ENCODE measurements at places on chromosomes 3 and 15.

- DNase-seq = no peak
Observed at GRCh38 chr3:24155276-24155675, 210.2 kb downstream of the NR1D2 start.

GRCh38 chr3:125281381-125281780 is 68.8 kb upstream of the SLC12A8 start:
- DNase-seq = no peak

DNA sequence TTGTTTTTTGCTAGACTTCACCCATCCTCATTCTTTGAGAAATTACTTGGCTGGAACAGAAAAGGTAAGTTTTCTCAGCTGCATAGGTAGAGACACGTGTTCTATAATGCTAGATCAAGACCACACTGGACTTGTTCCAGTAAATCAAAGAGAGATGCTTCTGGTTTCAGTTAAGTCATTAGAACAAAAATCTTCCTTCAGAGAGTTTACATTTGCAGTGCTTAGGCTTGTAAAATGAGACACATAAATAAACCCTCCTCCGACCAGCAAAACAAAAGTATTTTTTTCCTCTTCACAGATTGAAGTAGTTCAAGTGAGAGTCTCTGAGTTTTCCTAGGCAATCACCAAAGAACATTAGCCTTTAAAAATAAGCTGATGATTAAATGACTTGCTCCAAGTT is 87.3 kb upstream of the PROK2 start:
- DNase-seq = no peak

DNA sequence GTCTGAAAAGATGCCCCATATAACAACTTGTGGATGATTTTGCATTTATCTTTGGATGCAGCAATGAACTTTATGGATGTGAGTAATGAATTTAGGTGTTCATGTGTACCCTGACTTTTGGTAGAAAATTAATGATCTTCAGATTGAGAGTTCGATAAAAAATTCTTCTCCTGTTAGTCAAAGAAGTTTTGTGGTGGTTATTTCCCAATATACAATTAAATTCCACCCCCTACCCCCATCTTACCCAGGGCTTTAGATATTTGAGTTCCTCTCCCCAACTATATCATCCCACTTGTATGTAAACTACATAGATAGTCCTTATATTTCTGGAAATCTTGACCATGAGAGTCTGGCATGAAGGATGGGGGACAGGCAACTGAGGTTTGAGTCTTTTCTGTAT is 126.1 kb upstream of the ALDH1A3 start:
- DNase-seq = no peak

DNA sequence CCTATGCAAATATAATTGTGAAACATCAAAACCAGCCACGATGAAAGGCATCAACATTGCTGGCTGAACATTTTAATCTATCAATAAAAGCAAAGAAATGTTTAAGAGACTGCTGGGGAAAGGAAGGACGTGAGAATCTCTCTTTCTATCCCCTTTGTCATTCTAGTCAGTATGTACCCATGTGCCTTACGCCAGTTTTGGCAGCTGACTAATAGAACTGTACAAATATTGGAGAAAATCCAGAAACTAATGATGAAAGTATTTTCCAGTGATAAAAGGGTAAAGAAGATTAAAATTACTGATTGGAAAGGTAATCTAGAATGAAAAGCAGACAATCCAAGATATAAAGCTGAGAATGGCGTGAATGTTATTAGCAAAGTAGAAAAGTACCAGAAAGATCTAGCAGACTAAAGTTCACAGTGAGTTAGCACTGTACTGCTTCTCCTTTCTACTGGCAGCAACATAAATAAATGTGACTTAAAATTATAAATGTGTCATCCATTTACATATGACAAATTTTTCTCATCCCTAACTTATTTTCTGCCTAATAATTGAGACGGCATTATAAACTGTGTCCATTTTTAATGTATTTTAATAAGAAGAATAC is 401.9 kb upstream of the CNTN4 start:
- DNase-seq = no peak

- DNase-seq = no peak
Observed at GRCh38 chr15:62497356-62497755, 332.3 kb upstream of the C2CD4B start.

DNA sequence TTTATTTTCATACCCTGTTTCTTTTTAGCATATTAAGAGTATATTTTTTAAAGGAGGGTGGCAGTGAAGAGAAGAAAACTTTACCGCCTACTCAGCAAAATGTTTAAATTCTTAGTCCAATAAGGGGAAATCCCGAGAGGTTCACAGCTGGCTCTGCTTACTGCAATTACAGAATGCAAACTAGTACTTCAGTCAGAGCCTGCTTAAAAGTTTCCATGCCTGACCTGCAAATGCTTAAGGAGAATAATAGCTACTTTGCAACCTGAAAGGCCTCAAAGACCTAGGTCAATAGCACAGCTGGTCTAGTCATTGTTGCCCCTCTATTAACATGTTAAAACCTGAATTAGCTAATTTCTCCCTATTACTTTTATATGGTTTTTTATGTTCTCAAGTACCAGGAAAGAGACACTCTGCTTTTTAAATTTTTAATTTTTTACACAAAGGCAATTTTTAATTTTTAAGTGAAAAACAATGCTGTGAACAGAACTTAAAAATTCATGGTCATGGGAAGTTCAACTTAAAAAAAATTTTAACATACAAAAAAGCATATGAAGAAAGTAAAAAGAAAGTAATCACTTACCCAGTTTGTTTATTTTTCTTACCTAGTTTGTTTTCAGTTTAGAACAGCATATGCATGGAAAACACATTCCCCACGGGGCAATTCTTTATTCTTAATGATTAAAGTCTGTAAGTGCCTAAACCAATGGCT is 79.2 kb downstream of the P3H2 start:
- DNase-seq = no peak

DNA sequence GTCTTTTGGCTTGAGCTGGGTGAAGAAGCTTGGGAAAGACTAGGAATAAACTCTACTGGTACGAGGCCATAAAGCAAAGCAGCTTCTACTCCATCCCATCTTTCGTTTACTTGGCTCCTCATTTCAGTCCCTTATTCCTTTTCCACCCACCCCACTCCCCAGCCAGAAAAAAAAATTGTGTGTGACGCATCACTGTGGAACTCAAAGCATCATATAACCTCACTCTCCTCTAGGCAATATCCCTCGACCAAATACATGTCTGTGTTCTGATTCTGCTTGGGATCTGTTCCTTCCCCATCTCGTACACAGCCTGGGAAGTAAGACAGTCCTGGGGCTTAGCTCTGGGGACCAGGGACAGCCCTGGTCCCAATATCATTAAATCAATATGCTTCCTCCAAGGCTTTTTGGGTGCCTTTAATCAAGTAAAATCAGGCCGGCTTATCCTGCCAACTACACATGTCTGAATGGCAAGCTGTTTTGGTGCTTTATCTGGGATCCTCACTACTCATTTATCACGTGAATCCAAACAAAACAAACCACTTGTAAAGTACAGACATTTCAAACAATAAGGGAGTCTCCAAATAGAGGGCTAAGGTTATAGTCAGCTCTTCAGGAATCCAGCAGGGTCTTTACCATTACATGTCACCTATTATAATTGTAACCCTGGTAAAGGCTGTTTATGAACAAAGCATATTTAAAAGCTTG is 74.9 kb upstream of the ZBED2 start:
- no peak for DNase-seq

GRCh38 chr3:30309961-30310954 is 296.1 kb upstream of the TGFBR2 start:
- DNase-seq = no peak

DNA sequence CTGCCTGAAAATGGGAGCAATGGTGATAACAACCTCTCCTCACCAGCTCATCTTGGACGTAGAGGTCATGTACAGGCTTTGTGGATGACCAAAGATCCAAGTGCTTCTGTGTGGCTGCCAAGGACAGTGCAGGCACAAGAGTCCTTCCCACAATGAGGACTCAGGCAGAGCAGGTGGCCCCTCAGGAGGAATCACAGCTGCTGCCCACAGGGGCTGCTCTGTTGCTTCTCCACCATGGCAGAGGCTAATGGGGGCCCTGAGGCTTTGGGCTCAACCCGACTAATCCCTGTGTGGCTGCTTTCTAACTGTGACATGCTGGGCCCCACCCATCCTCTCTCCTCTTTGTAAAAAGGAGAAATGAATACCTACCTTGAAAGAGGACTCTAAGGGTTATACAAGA is 58.1 kb upstream of the MRPS22 start:
- DNase-seq = no peak

GRCh38 chr3:58557491-58557890 is 19.7 kb downstream of the FAM107A start:
- no peak for DNase-seq

DNA sequence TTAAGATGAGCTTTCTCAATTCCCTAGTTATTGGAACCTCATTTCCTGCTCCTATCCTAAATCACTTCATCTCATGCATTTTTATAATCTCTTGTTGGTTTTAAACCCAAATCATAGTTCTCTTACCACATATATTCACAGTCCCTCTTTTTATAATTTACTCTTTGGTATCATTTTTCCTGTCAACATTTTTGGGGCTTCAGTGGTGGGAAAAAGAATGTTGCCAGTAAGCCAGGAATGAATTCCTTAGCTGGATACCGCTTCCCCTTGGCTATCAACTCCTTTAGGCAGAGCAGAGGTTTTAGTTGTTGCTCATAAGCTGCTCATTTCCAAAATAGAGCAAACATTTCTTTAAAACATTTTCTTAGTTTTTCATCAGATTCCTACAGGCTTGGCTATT is 112.3 kb downstream of the GALK2 start:
- DNase-seq = no peak

GRCh38 chr3:107846279-107846852 is 244.5 kb downstream of the CD47 start:
- no peak for DNase-seq

GRCh38 chr3:60953351-60953750 is 297.9 kb downstream of the FHIT start:
- no peak for DNase-seq

DNA sequence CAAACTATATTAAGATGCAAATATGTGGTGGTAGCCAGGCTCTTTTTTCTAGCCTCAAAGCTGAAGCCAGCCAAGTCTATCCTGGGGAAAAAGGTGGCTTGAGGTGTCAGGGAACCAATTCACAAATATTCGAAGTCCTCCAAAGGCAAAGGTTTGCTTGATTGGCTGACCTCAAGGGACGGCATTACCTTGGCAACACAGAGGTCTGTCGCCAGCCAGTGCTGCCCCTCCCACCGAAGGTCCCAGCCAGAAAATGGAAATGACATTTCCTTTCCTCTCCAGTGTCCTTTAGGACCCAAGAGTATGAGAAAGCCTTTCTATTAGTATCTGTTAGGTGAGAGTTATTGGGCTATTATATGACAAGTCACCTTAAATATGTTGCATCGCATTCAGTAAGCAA is 96.0 kb upstream of the LIMD1 start:
- no peak for DNase-seq

Measured in cerebellar nuclear complex (tissue), 1 donor.